ENCODE measurements at places on chromosomes 13 and 19.

DNA sequence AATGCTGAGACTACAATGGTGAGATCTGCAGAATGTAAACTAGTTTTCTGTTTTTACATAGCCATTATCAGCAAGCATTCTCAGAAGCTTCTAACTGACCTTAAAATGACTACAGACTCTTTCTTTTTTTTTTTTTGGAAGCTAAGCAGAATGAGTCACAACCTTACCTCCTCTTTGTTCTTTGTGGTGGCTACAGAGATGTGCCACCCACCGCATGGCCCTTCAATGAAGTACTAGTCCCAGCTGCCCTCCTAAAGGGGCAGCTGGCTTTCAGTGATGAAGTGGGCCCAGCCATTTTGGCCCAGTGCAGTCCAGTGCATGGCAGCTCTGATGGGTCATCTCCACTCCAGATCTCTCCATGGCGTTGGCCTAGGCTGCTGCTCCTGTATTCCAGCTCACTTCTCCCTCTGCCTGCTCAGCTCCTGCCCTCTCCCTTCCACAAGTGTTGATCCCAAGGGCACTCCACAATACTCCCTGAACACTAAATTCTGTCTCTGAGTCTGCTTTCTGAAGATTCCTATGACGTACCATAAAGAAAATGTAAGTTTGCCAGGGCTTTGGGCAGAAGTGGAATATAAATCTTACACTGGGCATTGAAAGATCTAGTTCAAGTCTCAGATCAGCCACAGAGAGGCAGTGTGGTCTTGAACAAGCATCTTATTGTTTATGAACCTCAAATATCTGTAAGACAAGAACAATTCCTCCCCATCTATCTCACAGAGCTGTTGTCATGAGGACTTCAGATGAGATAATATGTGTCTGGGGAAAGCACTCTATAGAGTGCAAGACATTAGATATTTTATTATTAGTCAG is 85.6 kb downstream of the RXFP2 start:
- DNase-seq, result no peak

GRCh38 chr13:104987621-104988020 is 1547.8 kb downstream of the EFNB2 start:
- no peak for DNase-seq

DNA sequence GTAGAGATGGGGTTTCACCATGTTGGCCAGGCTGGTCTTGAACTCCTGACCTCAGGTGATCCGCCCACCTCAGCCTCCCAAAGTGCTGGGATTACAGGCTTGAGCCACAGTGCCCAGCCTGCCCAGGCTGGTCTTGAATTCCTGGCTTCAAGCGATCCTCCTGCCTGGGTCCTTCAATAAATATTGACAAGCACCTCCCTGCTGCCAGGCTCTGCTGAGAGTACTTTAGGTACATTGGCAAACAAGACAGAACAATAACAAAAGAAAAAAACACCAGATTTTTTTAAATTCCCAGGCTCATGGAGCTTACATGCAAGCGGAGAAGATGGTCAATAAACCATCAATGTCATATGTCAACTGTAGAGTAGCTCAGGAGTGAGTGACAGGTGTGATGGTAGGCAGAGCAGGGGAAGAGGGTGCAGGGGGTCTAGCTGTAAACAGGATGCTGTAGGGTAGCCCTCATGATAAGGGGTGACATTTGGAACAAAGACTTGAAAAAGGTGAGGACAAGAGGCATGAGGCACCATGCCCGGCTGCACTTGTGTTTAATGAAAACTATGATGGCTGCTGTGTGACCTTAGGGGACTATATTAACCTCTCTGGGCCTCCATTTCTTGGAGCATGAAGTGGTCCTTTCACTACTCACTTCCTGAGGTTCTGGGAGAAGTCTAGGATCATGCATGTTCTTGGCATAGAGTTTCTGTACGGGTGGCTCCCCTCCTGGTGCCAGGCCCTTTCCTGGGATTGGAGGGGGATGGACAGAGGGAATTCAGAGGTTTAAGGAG is 19.6 kb downstream of the SULT2B1 start:
- DNase-seq, result no peak

DNA sequence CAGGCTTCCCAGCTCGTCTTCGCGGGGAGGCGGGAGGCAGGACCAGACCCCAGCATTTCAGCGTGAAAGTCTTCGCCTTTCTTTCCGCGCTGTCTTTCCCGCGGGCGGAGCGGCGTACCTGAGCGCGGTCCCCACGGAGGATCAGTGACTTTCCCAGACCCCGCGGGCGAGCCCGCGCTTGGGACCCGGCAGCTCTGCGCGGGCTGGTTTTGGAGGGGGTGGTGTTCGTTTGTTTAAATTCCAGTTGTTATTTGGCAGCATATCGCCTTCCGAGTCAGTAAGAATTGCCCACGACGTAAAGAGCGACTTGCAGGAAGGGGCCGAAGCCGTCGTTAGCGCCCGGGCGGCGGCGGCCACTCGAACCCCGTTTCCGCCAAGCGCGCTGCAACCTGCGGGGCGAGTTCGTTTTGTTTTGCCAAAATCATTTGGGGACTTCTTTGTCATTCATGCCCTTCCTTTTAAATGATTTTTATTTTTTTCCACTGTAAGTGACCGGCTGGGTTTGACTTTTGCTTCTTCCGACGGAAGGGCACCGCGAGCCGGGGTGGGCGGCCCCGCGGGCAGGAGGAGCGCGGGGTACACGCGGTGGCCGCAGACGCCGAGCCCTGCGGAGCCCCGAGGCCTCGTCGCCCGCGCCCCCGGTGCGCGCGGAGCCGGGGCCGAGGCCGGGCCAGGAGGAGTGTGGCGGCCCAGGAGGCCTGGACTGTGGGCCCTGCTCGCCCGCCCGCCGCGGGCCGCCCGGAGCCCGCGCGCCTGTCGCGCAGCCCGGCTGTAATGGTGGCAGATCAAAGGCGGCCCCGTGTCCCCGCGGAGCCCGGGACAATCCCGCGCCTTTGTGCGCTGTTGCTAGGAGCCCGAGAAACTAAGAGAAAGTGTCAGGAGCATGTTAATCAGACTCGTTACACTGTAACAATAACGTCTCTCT is 75.9 kb downstream of the ZIC5 start:
- no peak for DNase-seq

GRCh38 chr13:99527301-99527700 is 26.0 kb downstream of the TM9SF2 start:
- no peak for DNase-seq

- no peak for DNase-seq
Measured at GRCh38 chr19:37999309-38000213, 92.6 kb downstream of the SIPA1L3 start.

DNA sequence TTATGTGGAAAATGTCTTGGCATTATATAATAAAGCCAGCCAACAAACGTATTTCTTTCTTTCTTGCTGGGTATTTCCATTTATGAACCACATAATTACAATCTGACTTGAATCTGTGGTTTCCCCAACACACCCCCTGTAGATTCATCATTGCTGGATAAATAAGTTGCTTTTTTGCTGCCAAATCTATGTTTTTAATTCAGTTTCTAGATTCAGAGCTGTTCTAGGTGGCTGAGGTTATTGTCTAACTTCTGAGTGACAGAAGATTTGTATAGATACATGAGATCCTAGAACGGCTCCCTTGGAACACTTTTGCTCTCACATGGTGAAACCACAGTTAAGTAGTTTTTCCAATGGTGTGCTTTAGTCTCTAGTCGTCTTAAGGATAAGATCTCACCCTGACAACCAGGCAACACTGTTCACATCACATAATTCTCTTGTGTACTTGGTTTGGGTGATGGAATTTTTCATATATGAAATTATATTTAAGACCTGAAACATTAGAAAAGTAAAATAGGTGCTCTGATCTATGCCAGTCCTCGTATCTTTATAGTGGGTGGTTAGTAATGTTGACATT is 239.1 kb downstream of the KLF12 start:
- no peak for DNase-seq

GRCh38 chr13:73058736-73059459 is at the start of gene KLF5:
Gene KLF5 (plus strand): TSS chr13:73059005. CDS start chr13:73059328, 323 bp downstream.
- DNase-seq, result peak; percentile 98

DNA sequence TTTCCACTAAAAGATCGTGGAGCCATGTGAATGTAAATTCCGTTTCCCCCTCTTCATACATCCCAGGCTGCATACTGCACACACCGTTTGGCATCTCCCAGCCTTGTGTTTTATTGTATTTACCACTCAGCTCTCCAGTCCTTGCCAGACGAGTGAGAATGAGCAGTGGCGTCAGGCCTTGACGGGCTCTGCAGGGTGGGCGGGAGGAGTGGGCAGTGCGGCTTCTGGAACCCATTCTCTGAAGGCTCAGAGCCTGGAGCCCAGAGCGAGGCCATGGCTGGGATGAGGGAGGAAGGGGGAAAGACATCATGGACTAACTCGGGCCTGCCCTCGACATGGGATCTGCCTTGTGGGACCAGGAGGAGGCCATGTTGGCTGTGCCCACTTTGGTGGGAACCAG is 25.1 kb downstream of the BICRA start:
- DNase-seq, result no peak

DNA sequence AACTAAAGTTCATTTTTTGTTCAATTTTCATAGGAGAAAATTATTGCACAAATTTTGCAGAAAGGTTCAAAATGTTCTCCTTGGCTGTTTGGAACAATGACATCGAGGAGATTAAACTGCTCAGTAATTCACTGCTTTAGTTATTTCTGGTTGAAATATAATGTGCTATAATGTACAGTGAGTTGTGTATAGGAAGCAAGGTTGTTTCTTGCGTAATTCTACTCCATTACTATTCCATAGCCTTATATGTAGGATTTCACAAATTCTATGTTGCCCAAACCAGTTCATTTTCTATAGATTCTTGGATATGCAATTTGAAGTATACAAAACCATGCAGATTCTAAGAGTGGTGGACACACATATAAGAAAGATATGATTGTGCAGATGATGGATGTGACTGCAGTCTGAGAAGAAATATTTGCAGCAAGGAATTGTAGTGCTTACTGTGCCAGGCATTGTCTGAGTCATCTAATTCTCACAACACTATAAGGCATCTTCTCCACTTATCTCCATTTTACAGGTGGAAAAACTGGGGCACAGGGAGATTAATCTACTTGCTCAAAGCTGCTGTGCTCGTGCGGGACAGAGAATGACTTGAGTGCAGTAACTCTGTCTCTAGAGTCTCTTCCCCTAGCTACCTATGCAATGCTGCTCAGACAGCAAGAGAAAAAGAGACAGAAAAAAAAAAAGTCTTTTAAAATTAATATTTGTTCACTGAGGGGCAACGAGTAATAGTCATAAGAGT is 515.5 kb downstream of the MYO16 start:
- no peak for DNase-seq

- no peak for DNase-seq
Measured at GRCh38 chr13:110492679-110493593, 68.6 kb downstream of the RAB20 start.

GRCh38 chr19:40279120-40279551 is 6.0 kb downstream of the AKT2 start:
- no peak for DNase-seq

DNA sequence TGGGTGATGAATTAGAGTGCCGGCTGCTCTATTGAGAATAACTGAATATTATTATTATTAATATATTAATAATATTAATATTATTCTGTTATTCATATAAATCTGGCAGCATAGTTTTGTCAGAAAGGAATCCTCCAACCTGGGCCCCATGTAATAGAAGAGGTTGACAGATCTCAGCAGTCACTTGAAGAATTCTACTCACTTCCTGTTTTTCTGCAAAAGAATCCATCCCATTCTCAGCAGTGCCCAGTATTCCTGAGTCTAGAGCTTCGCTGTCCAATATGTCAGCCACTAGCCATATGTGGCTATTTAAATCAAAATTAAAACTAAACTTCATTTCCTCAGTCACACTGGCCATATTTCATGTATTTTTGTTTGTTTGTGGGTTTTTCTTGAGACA is 72.4 kb upstream of the USPL1 start:
- no peak for DNase-seq

- DNase-seq, result no peak
Measured at GRCh38 chr13:109273326-109273751, 513.0 kb downstream of the IRS2 start.

DNA sequence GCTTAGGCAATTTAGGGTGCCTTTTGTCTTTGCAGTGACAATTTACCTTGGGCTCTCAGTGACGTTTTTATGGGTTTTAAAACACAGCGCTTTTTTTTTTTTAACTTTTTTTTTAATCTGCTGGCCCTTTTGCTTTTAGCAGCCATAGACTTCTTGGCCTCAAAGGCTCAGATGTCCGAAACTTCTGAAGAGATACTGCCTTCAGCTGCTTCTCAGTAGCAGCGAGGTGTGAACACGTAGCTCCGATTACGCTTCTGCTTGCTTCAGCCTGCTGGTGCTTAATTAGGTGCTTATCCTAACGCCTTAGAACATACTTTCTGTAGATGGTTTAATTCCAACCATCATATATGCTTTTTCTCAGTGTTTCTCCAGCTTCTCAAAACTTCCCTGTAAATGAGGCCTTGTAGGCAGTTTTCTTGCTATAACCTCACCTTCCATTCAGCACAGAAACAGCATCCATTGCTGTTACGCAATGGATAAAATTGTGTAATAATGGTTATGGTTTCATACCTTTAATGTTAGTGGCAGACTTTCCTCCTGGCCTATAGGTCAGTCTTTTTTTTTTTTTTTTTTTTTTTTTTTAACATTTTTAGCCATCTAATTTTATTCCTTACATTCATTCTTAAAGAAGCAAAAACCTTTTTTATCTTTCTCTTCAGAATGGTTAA is 723.9 kb downstream of the GPC5 start:
- no peak for DNase-seq

GRCh38 chr13:30872276-30872594 is 33.8 kb upstream of the MEDAG start:
- DNase-seq, result no peak
